Stimulated activated CD8-positive, alpha-beta memory T cell treated with anti-CD3 and anti-CD28 coated beads, Interleukin-15, amount 100 ng/mL, for 4 hours (primary cell): ENCODE measurements at places on chromosomes 4 and X.

GRCh38 chr4:1381181-1381621, 25.0 kb downstream of the NKX1-1 start:
- no peak for DNase-seq

- DNase-seq, result no peak
These were observed 116.7 kb downstream of the TMA16 start for GRCh38 chr4:163611182-163611581.

- no peak for DNase-seq
These were observed 9.5 kb downstream of the GSX2 start for GRCh38 chr4:54109241-54110018.

DNA sequence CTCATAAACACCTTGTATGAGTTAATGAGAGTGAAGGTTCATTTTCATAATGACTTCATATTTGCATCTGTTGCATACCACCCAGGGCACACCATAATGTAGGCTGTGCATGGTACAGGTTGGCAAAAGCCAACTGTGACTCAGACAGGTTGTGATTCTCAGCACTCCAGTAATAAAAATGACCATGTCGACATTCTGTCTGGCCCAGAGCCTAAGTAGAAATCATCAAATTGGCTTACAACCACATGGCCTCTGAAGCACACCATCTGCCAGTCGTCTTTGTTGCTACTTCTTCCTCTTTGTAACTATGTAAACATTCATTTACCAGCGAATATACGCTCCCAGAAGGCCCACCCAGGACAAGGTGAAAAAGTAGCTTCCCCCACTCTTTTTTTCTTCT, 459.5 kb downstream of the GASK1B start:
- DNase-seq, result no peak

DNA sequence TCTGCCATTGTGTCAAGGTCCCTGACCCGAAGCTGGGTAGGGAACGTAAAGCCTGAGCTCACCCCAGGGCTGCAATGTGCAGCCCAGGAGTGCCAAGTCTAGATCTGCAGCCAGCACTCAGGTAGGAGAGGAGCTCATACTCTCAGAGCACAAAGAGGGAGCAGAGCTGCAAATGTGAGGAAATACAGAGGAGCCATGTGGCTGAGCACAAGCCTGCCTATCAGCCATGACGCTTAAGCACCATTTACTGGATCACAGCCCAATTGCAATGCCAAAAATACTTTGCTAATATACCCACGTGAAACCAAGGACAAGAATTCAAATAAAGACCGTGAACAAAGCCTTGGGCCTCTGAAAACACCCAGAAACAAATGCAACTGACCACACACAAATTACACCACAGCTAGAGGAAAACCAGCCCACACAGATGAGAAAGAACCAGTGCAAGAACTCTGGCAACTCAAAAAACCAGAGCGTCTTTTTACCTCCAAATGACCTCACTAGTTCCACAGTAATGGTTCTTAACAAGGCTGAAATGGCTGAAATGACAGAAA, 69.0 kb upstream of the HPF1 start:
- no peak for DNase-seq

DNA sequence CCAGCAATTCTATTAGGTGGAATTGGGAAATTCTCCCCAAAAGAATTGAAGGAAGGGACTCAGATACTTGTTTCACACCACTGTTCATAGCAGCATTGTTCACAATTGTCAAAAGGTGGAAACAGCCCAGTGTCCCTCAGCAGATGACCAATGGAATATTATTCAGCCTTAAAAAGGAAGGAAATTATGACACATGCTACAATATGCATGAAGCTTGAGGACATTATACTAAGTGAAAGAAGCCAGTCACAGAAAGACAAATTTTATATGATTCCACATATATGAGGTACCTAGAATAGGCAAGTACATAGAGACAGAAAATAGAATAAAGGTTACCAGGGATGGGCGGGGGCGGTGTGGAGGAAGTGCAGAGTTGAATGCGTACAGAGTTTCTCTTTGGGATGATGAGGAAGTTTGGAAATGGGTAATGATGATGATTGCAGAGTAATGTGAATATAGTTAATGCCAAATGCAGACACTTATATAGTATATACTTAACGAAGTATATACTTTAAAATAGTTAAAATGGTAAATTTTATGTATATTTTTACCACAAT, 29.6 kb downstream of the DOCK11 start:
- DNase-seq, result no peak

- no peak for DNase-seq
These were observed 75.7 kb downstream of the GPC4 start for GRCh38 chrX:133339566-133339965.

DNA sequence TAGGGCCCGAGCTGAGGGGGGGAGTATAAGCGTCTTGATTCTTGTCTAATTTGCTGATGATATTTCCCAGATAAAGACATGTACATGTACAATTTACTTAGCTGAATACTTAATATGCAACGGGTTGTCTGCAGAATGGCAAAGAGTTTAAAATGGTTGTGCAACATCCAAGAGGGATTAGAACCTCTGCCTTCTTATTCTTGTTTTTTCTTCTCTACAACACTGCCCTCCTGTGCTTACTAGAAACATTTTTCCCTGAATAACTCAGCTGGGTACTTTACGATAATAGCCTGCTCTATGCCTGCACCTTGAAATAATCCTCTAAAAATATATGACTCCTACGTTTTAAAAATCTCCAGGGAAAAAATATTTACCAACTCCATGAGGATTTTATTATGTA, 41.8 kb downstream of the INTS12 start:
- no peak for DNase-seq

- no peak for DNase-seq
These were observed 58.4 kb upstream of the TMEM150C start for GRCh38 chr4:82620126-82620735.

DNA sequence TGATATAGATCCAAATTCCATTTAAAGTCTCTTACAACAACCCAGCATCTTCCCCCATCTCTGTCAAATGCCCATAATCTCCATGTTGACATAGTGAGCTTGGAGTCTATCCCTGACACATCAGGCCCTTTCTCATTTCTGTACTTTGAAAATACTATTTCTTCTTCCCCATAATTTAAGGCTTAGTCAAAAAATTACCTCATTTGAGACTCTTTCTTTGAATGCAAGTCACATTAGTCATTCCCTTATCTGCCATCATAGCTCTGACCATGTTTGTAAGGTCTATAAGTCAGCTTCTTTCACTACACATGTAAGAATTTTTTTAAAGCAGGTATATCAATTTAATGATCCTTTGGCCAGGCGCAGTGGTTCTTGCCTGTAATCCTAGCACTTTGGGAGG, 99.9 kb downstream of the DDX60 start:
- DNase-seq, result no peak

GRCh38 chrX:78522601-78523000, 136.5 kb downstream of the RTL3 start:
- no peak for DNase-seq

DNA sequence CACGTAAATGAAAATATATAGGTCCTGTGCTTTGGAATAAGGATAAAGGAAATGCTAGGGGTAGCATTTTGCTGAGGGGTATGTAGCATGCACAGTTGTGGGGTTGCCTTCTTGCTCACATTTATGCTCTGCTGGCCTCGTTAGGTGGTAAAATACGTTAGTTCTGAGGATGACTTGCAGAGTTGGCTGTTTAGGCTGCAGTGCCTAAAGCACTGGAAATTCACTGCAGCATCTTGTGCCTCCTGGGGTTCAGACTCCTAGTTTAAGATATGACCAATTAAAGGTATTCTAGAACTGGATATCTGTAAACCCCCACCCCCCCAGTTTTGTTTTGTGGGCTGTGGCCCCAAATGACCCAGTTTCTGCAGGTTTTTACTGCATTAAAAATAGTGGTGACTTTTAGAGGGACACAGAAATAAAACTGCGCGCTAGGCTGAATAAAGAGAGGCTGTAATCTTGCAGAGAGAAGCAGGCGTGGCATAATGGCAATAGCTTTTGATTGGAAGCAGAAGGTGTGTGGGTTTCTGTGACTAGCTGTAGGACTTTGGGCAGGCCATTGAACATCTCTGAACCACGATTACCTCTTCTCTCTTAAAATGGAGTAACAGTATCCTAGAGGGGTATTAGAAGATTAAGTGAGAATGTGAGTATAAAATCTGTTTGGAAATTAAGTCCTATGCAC, 79.3 kb downstream of the REPS2 start:
- DNase-seq, result no peak

DNA sequence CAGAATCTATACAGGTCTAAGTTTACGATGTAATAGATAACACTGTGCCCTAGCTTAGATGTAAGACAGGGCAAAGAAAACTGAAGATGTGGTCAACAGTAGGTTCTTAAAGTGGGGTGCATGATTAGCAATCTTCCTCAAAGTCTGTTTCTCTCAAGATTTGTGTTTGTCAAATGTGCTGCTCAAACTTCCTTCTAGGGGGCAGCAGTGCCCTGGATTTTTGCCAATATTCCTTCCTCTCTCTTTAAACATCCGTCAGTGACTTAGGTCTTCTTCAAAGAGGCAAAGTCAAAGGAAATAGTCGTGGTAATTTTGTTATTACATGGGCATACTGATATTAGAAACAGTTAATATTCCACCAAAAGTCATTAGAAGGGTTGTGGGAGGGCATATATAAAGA, 4.2 kb upstream of the PDHA2 start:
- DNase-seq, result no peak

- DNase-seq, result no peak
These were observed 13.0 kb upstream of the TMEM156 start for GRCh38 chr4:39044956-39045826.

- no peak for DNase-seq
These were observed 117.2 kb downstream of the GASK1B start for GRCh38 chr4:158055668-158056067.

GRCh38 chrX:120559804-120560203, 958 bp downstream of the CUL4B start:
- no peak for DNase-seq

- no peak for DNase-seq
These were observed 85.5 kb upstream of the ACSL1 start for GRCh38 chr4:184911310-184911709.

GRCh38 chrX:38717871-38718270, 83.4 kb upstream of the MID1IP1 start:
- DNase-seq, result no peak

- no peak for DNase-seq
These were observed 163.3 kb downstream of the PTCHD1 start for GRCh38 chrX:23497919-23498318.

GRCh38 chrX:110692866-110693265, 102.8 kb downstream of the CHRDL1 start:
- no peak for DNase-seq

DNA sequence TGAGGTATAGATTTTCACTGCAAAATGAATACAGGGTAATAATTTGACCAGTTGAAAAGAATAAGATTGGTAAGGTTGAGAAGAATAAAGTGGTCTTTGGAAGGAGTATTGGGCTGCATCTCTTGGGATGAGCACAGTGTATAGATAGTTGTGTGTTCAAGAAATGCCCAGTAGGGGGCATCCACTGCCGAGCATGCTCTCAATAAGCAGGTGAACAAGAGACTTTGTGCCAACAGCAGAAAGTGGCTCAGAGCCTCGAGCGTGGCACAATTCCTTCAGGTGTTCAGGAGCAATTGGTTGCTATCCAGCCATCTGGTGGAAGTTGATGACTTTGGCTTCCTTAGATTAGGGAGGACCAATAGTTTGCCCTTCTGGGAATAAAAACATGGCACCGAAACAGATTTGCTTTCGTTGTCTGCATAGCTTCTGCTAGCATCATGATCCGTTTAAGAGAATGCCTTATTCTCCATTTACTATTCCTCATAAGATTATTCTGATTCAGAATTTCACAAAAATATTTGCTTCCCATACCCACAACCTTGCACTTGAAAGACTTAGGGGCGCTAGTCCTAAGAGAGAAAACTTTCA, 258.1 kb upstream of the NEIL3 start:
- DNase-seq, result no peak

DNA sequence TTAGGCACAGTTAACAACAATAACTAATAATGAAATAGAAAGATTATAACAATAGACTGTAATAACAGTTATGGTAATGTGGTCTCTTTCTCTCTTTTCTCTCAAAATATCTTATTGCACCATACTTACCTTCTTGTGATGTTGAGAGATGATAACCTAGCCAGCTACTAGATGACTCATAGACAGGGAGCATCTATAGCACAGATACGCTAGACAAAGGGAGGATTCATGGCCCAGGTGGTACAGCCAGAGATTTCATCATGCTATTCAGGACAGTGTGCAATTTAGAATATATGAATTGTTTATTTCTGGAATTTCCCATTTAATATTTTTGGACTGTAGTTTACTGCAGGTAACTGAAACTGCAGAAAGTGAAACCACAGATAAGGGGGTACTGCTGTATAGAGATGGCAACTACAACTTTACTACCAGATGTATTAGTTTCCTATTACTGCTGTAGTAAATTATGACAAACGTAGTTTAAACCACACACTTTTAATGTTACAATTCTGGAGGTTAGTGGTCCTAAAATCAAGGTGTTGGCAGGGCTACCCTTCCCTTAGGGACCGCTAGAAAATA, 41.8 kb upstream of the MAGED1 start:
- no peak for DNase-seq

DNA sequence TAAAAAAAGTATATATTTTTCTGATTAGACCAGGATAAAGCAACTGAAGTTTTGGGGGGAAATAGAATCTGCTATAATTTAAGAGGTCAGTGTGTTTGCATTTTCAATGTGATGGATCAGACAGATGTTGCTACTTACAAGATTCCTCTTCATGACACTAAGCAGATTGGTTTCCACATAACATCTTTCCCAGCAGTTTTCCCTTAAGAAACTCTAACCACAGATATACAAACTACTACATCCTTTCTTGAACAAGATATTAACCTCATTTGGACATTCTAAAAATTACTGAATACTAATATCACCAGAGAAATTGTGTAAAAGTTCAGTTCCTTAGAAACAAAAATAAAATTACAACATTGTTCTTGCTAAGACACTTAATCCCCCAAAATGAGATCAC, 106.7 kb upstream of the GUCY1A1 start:
- no peak for DNase-seq

GRCh38 chrX:136030303-136031191, 45.3 kb downstream of the SLC9A6 start:
- DNase-seq, result no peak

DNA sequence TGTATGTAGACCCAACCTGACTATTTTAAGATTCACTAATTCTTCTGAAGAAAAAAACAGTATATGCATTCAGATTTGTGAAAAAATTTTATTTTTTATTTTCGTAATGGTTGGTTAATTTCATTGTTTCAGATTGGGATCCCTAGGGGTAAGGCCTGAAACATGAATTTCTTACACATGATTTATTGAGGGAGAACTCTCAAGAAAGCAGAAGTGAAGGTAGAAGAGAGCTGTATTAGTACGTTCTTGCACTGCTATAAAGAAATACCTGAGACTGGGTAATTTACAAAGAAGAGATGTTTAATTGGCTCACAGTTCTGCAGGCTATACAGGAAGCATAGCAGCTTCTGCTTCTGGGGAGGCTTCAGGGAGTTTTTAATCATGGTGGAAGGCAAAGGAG, 611.9 kb upstream of the TECRL start:
- no peak for DNase-seq
